ENCODE measurements at places on chromosomes 13 and 19.

DNA sequence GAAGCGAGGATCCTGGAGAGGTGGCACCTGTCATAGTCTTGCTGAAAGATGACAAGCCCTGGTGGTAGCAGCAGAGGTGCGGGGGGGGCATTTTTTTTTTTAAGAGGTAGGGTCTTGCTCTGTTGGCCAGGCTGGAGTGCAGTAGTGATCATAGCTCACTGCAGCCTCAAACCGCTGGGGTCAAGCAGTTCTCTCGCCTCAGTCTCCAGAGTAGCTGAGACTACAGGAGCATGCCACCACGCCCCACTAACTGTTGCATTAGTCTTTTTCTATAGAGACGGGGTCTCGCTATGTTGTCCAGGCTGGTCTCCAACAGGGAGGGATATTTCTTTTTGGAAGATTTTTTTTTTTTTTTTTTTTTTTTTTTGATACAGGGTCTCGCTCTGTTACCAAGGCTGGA is 3.3 kb downstream of the BAX start:
- DNase-seq, result no peak

- no peak for DNase-seq
These were observed 8.9 kb upstream of the MRPS31 start for GRCh38 chr13:40779796-40780285.

- no peak for DNase-seq
These were observed 10.5 kb downstream of the LPAR6 start for GRCh38 chr13:48402325-48402932.

DNA sequence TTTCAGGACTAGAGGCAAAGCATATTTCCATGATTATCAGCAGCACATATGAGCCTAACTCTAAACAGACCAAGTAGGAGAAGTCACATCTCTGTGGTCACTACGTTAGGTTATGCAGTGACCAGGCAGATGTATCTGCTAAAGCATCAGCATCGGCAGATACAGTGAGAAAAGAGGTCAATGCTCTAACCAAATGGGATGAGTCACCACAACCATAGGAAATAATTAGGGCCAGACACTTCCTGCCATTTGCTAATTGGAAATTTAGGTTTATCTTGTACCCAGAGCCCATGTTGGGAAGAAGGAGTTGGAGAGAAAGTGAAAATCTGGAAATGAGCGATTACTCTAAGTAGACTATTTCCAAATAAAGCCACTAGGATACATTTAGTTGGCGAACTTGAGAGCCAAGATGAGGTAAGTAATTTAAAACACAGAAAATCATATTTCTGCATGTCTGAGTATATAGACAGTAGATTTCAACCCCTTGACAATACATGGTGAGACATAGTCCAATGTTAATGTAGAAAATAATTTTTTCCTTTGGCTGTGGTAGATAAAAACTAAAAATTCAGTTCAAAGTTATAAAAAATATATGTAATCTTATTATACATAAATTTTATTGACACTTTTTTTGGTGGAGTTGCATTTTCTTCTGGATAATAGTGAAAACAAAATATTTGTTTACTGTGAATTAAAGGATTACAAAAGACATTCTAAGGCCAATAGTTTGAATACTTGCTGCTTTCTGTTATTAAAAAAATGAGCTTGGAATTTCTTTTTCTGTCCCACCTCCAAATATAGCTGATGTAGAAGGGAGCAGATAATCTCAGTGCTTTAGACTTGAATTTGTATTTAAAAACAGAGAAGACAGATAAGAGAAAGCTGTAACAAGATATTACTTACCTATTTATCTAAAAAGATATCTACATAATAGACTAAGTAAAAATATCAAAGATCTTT is 104.4 kb upstream of the CSNK1A1L start:
- DNase-seq, result no peak

DNA sequence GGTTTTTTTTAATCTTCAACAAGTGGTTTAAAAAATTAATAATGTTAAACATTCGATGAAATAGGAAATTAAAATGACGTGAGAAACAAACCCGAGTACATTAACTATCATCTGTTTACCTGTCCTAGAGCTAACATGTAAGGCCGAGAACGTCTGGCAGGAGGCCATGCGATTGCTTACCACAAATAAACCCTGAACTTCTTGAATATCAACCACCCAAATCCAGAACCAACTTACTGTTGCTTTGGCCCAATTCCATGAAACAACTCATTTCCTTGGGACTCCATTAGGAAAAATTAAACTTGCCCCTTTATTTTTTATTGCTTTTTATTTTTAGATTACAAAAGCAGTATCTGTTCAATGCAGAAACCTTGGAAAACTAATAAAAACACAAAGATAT is 228.9 kb upstream of the IRS2 start:
- DNase-seq, result no peak

DNA sequence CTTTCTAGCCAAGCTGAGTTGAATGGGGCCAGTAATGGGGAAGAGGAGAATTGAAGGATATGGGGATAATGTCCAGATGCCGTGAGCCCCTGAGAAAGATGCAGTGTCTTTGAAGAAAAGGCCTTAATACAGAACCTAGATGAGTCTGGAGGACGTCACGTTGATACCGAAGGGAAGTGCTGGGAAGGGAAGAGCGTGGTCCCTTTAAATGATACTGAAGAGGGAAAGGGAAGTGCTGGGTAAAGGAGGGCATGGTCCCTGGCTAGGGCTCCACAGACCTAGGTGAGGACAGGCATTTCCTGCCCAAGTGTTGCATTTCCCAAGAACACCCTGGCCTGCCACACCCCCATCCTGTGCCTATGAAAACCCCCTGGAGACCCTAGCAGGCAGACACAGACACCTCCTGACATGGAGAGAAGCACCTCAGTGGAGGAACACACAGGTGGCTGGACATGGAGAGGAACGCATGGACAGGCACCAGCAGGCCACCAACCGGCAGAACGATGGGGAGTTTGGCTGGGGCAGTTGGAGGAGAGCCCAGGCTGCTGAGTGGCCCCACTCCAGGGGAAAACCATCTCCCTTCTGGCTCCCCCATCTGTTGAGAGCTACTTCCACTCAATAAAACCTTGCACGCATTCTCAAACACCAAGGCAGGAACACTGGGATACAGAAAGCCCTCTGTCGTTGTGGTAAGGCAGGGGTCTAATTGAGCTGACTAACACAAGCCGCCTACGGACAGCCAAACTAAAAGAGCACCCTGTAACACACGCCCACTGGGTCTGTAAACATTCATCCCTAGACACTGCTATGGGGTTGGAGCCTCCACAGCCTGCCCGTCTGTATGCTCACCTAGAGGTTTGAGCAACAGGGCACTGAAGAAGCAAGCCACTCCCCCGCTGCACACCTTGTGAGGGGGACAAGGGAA is 34.9 kb upstream of the POMP start:
- no peak for DNase-seq

- no peak for DNase-seq
These were observed 11.1 kb upstream of the ENOX1 start for GRCh38 chr13:43797869-43798268.

DNA sequence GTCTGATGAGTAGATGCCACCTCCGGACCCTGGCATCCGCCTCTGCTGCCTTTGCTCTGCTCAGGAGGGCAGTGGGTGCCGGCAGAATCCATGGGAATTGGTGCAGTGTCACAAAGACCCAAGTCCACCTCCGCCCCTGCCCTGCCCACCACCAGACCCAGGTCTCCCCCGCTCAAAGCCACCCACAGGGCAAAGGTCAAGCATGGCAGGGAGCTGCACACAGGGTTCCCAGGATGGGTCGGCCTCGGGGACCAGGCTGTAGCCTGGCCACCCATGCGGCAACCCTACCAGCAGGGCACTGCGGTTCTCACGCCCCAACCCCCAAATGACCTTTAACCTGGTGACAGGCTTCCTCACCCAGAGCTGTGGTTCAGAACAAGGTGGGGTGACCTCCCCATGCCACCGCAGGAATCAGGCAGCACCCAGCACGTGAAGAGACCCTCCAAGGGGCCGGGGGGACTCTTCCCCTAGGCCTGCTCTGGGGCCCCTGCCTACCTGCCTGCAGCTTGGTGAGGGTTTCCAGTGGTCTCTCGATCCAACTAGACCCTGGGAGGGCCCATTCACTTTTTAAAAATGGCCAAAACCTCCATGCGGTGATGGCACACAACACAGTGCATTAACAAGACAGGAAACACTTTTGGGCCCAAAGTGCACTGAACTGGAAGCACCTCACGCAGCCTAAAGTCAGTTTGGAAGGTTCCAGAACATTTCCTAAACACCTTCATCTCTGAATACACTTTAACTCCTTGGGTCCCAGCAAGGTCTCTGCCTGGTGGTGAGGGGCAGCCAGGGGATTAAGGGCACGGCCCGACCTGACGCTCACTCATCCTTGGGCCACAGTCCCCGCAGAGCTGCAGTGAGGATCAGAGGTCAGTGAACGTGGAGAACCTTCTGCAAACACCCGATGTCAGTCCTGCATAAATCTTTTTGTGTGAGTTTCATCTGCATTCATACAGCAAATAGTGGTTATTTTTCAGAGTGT is 11.0 kb downstream of the GAS6 start:
- DNase-seq, result no peak

GRCh38 chr19:38452430-38453366 is 19.2 kb downstream of the RYR1 start:
- no peak for DNase-seq

DNA sequence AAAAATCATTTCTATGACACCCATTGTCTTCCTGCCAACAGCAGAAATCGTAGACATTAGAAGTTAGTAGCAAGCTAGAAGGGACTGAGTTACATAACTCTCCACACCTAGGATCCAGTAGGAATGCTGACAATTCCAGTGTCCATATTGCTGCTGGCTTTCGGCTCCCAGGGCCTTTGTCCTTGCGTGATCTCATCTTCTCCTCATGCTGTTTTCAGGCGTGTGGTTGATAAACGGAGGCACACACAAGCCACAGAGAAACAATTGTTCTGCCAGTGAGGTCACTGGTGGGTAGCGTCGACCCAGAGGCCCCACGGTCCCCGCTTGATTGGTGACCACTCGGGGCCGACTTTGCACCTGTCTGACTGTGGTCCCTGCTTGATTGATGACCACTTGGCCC is 31.6 kb upstream of the F7 start:
- DNase-seq, result no peak

- DNase-seq, result no peak
These were observed 1.2 kb upstream of the CSNK1A1L start for GRCh38 chr13:37106642-37107041.

DNA sequence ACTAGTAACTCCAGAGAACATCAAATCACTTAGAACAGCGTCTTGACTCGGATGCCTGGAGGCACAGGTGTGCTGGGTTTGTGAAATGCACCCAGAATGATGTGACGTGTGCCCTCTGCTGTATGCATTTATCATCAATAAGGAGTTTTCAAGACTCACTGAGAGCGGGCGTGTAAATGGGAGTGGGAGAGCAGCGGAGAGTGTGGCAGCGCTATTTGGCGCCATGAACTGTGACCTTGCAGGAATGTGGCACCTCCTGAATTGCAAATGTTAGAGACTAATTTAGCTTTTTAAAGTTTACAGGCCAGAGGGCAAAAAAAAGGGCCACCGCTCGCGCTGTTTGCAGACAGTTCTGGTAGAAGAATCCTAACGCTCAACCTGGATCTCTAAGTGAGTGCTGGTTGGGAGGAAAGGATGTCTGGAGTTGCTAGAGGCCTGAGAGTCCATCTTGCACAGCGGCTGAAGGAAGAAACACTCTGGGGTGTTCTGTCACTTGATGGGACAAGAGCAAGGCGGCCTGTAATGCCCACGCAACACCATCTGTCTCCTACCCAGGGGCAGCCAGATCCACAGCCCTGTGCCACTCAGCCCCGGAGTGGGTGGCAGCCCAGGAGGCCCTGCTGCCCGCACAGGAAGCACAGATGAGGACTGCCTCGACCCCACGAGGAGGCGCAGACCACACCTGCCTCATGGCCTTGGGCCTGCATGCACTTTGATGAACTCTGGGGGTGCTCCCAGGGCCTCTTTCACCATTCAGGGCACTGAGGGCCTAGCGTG is 19.7 kb downstream of the RANBP3 start:
- no peak for DNase-seq

GRCh38 chr19:28482221-28482620 is 730.7 kb downstream of the UQCRFS1 start:
- no peak for DNase-seq

GRCh38 chr19:37982655-37983054 is 75.6 kb downstream of the SIPA1L3 start:
- no peak for DNase-seq

GRCh38 chr13:50071379-50071778 is 56.1 kb downstream of the KCNRG start:
- no peak for DNase-seq

GRCh38 chr13:114043421-114044053 is 69.7 kb upstream of the C13orf46 start:
- DNase-seq, result no peak

DNA sequence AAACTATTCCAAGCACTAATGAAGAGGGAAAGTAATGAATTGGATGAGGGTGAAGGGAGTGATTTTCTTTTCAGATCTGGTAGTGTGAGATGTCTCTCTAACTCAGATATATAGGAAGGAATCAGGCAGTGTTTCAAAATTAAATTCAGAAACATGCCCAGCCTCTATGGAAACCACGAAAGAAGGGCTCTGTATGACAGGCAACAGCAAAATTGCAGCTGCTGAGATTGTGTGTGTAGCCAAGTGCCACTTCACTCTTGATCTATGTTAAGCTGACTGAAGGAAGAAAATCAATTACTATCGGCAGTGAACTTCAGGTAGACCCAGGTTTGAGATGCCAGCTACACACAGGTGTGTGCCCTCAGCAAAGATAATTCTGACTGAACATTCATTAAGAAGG is 387.4 kb downstream of the PCDH9 start:
- DNase-seq, result no peak

GRCh38 chr19:5809053-5809452 is 4.2 kb downstream of the NRTN start:
- DNase-seq, result no peak

- DNase-seq, result no peak
These were observed 149.8 kb downstream of the EFNB2 start for GRCh38 chr13:106385654-106386053.

GRCh38 chr19:51186323-51186722 is 38.6 kb upstream of the CD33 start:
- no peak for DNase-seq

DNA sequence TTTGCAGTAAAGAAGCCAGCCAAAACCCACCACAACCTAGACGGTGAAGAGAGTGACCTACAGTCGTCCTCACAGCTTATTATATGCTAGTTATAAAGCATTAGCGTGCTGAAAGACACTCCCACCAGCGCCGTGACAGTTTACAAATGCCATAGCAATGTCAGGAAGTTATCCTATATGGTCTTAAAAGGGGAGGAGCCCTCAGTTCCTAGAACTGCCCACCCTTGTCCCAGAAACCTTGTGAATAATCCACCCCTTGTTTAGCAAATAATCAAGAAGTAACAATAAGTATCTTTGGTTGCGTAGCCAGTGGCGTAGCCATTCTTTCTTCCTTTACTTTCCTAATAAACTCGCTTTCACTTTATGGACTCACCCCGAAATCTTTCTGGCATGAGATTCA is 227.9 kb upstream of the ARGLU1 start:
- DNase-seq, result no peak

DNA sequence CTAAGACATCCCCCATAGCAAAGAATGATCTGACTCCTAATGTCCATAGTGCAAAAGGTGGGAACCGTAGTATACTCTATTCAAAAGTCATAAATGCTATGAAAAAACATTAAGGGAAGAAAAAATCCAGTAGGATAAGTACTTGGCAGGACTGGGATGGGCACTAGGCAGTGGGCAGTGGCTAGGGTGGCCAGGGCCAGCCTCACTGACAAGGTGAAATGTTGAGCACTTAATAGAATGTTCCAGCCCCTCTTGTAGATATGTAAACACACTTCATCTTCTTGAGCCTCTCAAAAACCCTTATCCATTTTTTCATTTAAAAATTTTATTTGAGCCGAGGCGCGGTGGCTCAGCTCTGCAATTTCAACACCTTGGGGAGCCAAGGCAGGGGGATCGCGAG is 1.5 kb upstream of the CLEC4G start:
- no peak for DNase-seq
